LoVo (cell line): ENCODE measurements at places on chromosomes 1 and 21.

DNA sequence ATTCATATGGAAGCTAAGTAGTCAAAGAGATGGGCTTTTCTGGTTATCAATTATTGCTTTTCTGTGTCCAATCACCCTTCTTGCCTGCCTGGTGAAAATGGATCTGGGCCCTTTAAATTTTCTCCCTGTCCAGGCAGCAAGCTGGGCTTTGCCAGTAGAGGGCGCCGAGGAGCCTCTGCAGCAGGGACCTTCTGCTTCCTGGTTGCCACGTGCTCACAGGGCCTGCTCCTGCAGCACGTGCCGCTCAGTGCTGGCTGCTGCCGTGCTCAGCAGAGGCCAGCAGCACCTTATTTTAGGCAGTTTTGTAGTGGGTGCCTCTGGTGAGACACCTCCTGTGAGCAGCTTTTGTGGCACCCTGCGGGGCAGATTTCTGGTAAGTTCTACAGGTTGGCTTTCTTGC is 4.0 kb downstream of the ACTL8 start:
- DNase-seq = no peak

DNA sequence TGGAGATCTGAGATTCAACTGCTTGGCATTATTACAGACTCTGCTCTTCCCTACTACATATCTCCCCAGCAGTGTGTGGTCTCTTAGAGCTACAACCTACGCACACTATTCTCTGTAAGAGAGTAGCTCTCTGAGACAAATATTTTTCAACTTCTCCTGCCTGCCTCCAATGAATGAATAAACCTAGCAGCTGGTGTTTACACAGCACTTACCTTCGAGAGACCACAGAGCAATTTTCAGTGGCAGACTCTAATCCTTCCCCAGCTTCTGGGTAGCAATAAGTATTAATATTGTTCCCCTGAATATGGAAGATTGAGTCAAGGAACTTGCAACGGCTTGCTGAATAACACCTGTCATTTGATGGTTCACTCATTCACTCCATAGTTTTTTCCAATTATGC is 350.9 kb upstream of the SPAG17 start:
- no peak for DNase-seq

- no peak for DNase-seq
Measured at GRCh38 chr1:43235451-43236121, 34.2 kb upstream of the TMEM125 start.

DNA sequence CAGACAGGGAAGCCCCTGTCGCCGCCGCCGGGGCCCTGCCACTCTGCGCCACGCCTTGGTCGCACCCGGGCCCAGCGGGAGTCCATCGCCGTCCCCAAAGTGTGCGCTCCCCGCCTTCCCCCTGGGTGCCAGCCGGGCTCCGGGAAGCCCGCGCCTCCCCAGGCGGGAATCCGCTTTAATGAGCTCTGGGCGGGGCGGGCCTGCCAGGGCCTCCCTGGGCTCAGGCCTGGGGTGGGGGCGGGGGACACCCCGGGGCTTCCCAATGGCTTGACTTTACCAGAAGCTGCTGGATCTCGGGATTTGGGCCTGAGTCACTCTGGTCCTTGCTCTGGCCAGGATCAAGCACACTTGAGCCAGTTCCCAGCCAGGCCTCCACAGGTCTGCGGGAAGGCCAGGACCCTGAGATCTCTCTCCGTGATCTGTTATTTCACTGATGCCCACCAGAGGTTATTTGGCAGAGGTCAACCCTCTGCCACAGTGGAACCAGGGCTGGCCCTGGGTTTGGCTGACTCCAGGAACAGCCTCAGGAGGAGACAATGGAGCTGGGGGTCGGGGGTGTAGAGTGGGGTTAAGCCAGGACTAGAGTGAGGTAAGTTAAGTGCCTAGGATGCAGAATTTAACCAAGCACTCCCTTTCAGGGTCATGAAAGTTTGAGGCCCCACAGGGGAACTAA is 178.4 kb upstream of the EDN2 start:
- peak; percentile 35 for DNase-seq

GRCh38 chr1:15949453-15950245 is 26.3 kb downstream of the ZBTB17 start:
- no peak for DNase-seq

DNA sequence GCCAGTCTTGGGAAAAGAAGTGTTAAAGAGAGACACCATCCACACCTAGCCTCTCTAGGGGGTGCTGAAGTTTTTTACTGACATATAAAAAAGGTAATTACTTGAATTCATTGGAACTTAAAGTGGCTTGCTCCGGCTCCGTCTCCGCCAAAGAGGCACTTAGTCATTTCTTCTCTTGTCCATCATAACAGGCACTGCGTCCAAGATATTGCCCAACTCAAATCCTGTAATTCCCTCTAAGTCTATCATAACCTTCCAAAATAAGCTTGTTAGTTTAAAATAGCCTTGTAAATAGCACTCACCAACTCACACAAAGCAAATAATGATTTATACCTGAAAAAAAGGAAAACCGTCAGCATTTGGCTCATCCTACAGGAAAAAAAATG is 160.5 kb downstream of the ZBTB18 start:
- no peak for DNase-seq

- no peak for DNase-seq
Measured at GRCh38 chr1:34929497-34929852, at the start of gene DLGAP3. Gene DLGAP3 (minus strand): TSS chr1:34929650. CDS start chr1:34905383, 24,267 bp downstream.

DNA sequence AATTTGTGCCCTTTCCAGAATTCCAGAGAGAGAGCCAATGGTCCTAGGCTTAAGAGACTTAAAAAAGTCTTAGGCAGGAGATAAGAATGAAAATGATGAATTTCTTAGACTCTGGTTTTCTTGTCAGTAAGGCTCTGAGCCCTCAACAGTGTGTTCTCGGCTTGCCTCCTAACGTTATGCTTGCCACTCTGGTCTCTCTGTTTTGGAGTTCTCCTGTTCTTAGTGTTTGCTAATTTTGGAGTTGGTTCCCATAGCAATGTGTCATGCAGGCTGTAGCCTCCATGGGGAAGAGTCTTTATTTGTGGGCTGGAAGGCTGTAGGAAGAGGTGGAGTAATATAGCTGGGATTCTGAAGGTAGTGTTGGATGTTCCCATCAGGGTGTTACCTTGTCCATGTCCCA is 19.9 kb downstream of the TBX19 start:
- DNase-seq = no peak

GRCh38 chr1:47592296-47593012 is 154.6 kb downstream of the FOXD2 start:
- DNase-seq = no peak

GRCh38 chr1:231493421-231494185 is 34.9 kb upstream of the TSNAX start:
- no peak for DNase-seq

DNA sequence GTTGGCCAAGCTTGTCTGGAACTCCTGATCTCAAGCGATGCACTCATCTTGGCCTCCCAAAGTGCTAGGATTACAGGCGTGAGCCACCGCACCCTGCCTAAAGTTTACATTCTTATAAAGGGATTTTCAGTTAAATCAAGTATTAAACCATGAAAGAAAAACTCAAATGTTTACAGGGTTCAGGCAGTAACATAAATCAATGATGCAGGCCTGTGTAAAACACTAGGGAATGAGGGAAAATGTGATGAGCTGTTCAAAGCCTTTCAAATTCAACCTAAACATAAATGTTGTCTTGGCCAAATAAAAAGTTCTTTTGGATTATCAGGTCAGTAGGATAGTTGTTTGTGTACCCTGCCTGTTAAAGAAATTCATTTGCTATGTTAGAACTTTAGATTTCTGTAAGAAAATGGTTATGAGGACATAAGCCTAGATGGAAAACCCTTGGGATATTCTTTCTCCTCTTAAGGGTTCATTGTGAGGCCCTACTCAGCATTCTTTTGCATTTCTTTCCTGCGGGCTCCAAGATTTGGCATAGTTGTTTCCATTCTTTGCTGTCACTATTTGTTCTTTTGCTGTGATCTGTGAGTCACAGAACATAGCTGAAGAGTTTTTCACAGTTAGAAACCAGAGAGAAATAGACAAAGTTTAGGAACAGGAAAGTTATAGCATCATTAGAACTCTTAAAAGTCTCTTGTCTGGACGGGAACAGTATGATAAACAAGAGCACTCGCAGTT is 8.9 kb upstream of the ZRANB2 start:
- DNase-seq = no peak

DNA sequence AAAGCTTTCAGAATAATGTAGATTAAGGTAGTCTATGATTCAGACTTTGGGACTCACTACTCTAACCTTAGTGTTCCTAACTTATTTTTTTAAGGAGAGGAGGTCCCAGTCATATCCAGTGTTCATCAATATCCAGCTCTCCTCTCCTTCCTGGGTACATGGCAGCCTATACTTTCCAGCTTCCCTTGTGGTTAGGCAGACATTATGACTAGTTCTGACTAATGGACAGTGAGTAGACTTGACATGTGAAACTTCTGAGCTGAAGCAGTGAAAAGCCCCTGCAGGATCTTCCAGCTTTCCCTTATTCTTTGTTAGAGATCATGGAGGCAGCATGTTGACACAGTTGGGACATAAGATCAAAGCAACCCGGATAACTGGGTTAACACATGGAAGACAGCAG is 144.2 kb downstream of the PTPRU start:
- DNase-seq = no peak

DNA sequence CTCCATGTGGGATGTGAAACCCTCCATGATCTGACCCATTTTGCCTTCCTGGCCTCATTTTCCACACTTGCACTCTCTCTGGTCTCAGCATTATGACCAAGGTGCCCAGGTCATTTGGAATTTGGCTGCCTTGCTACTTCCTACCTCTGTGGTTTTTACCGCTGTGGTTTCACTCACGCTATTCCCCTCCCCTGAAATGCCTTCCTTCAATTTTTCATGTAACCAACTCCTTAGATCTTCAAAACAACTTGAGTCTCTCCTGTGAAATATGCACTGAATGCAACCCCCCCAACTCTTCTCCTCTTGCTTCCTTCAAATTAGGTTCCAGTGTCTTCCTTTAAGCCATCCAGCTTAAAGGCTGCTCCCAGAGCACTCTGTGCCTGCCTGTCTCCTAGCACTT is 50.1 kb downstream of the PHC2 start:
- DNase-seq = no peak

DNA sequence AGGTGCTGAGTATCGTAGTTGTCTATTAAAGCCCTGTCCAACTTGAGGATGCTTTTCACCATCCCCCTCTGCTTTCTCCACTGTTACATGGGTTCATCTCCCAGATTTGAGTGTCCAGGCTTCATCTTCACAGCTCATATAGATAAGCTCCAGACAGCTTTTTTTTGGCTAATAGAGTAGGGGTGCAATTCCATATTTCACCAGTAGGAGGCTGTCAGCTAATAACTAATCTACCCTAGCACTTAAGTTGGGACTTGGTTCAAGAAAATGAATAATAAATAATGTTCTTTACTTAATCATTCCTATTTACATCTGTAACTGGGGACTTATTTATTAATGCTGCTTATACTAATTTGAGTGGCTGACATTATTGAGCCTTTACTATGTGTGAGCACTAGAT is 124.5 kb downstream of the IGSF21 start:
- no peak for DNase-seq

DNA sequence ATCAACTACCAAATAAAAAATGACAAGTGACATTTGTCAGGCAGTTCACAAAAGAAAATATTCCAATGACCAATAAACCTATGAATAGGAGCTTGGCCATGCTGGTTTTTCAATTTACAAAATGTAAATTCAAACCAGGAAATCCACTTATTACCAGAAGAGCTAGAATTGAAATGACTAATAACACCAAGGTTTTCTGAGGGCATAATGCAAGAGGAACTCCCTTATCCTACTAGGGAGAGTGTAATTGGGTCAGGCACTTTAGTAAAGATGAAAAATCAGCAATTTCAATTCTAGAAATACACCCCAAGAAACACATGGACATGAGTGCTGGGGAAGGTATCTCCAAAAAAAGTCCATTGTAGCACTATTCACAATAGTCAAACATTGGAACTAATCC is 16.7 kb upstream of the TIAM1 start:
- DNase-seq = no peak

GRCh38 chr21:31873275-31873695 is 465 bp downstream of the HUNK start:
- DNase-seq = no peak
